ENCODE measurements at places on chromosomes 5 and 9. TPM values are rescaled to one million over a fixed set of nuclear protein-coding genes. Genes with fewer than 3 reads are reported as not detected.

- no peaks in the 10 kb centered on the region for H3K27me3 ChIP-seq
- no peak overlapping the region for H3K4me3 ChIP-seq
- no peak for DNase-seq
- no peak overlapping the region for H3K27ac ChIP-seq
Measured at GRCh38 chr5:113809626-113810025, 296.1 kb downstream of the YTHDC2 start.

DNA sequence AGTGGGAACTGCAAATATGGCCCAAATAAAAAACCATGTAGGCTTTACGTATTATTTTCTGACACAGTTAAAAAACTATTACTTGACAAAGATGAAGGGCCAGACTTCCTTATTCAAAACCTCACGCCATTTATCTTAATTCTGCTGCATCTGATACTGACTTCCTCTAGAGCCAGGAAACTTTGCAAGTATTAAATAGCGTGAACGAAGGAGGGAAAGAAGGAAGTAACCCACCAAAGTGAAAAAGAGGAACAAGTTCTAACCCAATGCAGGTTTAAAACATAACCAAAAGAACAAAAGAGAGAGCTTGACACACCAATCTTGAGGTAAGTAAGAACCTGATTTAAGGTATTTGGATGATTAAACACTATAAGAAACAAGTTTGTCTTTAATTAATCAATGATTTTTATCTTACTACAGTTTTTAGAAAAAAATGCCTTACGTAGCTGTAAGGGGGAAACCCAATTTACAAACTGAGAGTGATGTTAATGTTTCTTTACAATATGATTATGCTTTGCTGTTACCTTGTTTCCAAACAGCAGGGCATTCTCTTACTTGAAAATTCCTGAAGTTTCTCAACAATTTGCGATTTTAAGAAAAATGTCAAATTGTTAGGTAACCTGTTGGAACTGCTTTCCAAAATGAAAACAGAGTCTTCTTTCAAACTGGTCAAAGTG lies at the start of gene GAPT:
TSS of gene GAPT (plus strand) at position 220 of the 677 bp plus-strand sequence. CDS start 3,102 bp downstream, outside the sequence.
- no peaks in the 10 kb centered on the region for H3K36me3 ChIP-seq
- no peak for DNase-seq
- H3K27me3 ChIP-seq = no peaks in the 10 kb centered on the region
- no peak within 1 kb of the TSS for H3K4me3 ChIP-seq
- H3K4me1 ChIP-seq = no peaks in the 10 kb centered on the region

DNA sequence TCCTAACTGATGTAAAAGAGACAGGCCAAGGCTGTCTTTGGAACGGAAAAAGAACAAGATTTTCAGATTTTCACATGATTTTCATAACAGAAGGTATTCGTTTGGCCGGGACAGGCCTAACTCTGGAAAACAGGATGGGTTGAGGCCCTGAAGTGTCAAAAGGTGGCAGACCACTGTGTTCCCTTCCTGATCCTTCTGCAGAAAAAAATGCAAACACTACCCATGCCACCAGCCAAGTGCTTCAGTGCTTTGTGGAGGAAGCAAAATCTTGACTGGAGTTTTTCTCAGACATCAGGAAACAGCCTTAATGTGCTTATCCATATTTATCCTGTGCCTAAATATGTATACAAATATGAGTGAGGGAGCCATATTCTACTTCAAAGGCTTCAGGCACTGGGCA lies 113.5 kb upstream of the IL6ST start:
- no peak overlapping the region for H3K4me3 ChIP-seq
- H3K27me3 ChIP-seq = no peaks in the 10 kb centered on the region
- no peak for DNase-seq

PDE8B gene
- polyA plus RNA-seq = not detected

DPH7 gene
- 84.3 TPM for polyA plus RNA-seq

TNFSF15 gene
- polyA plus RNA-seq = 0.64 TPM
